ENCODE measurements at places on chromosomes 13 and 19.

GRCh38 chr13:83340170-83340569 lies 542.1 kb downstream of the SLITRK1 start:
- peak; percentile 24 for DNase-seq

DNA sequence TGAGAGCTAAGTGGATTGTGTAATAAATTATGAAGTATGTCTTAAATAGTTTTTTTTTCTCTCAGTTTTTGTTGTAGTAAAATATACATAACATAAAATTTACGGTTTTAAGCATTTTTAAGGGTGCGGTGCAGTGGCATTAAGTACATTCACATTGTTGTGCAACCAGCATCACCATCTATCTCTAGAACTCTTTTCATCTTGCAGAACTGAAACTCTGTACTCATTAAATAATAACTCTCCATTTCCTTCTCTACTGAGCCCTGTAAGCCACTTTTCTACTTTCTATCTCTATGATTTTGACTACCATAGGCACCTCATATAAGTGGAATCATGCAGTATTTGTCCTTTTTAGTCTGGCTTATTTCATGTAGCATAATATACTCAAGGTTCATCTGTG lies 87.1 kb downstream of the GJA3 start:
- DNase-seq: no peak

DNA sequence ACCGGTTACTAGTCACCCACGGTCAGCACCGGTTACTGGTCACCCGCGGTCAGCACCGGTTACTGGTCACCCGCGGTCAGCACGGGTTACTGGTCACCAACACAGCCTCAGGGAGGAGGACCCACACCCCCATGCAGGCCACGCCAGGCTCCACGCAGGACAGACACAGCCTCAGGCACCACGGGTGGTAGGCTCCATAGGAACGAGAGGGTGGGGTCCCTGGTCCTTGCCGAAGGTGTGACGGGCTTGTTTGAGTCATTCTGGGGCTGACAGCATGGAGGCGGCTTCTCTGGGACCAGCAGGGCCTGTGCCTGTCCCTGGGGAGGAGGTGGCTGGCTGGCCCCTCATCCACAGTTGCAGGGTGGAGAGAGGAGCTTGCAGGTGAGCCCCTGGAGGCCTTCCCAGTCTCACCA lies 122.8 kb upstream of the SOX1 start:
- DNase-seq: no peak

DNA sequence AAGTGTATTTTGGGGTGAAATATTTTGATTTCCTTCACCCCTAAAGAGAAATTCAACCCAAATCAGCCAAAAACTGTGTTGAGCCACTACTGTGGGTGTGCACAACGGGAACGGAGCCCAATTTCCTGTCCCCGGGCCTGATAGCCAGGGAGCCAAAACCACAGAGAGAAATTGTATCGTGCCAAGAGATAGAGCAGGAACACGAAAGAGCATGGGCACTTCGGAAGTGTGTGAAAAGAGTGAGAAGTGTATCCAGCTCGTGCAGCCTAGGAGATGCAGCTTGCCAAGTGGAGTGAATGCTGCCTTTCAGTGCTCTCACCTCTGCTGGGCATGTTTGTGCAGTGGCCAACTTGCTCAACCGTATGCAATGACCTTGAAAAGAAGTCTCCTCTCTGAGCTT lies 19.4 kb upstream of the PLEKHF1 start:
- no peak for DNase-seq
